ENCODE measurements at places on chromosomes 11 and 22.

- no peak for DNase-seq
Measured at GRCh38 chr11:73633999-73634398, 12.4 kb upstream of the PLEKHB1 start.

DNA sequence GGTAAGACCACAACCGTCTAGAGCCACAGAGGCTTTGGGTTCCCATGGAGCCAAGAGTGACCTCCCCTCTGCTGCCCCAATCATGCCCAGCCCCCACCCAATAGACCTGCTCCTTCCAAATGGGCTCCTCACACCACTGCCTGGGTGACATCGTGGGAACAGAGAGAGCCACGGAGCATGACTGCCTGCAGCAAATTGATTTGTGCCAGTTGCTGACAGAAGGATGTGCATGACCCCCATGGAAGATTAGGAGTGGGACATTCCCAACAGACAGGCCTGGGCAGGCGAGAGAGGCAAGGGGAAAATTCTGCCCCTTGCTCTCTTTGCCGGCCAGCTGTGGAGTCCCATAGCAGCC is 88.5 kb downstream of the TENM4 start:
- no peak for DNase-seq

DNA sequence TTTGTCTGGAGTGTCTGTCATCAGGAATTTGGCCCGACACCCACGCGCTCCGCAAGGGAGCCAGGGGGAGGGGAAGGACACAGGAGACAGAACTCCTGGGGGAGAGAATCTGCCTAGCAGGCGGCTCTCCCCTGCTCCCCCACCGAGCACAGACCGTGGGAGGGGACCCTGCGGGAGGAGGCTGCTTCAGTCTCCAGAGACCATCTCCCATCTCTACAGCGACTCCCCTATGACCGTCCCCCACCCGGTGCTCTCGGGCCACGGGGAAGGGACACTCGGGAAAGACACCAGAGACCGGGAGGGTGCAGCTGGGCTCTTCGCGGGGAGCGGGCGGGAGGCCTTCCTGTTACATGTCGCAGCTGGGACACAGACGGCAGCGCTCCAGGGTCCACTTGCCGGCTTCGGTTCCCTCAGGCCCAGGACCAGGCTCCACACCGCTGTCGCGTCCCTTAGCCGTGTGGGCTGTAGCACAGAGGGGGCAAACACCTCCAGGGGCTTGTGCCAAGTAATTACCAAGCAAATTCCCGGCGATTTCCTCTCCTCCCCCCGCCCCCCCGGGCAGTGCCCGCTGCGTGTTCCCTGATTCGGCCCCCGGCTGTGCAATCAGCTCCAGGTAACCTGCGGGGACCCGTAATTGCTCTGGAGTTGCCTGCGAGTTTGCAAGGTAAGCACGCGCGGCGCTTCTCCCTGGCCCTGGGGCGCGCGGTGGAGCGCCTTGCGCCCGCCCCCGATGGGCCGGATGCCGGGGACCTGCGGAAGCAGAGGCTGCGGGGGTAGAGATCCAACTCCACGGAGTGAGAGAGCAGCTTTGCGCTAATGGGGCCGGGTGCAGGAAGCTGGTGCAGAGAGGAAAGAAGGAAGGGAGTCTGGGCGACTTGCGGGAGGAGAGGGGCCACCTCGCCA is 155.1 kb upstream of the CADM1 start:
- DNase-seq, result no peak

DNA sequence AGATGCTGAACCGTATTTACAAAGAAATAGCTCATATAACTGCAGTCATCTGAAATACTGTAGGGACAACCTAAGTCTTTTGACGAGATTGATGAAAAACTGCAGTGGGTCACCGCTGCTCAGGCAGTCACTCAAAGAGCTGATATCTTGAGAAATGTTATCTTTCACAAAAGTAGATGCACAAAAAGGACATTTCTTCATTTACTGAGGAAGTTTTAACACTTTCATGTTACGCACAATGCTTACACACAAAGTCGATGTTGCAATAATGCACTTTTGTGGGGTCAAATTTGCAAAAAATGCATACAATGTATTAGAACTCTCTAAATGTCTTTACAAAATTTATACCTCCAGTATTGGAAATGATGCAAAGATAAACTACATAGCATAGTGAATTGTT is 16.2 kb upstream of the OR10V1 start:
- DNase-seq, result no peak

DNA sequence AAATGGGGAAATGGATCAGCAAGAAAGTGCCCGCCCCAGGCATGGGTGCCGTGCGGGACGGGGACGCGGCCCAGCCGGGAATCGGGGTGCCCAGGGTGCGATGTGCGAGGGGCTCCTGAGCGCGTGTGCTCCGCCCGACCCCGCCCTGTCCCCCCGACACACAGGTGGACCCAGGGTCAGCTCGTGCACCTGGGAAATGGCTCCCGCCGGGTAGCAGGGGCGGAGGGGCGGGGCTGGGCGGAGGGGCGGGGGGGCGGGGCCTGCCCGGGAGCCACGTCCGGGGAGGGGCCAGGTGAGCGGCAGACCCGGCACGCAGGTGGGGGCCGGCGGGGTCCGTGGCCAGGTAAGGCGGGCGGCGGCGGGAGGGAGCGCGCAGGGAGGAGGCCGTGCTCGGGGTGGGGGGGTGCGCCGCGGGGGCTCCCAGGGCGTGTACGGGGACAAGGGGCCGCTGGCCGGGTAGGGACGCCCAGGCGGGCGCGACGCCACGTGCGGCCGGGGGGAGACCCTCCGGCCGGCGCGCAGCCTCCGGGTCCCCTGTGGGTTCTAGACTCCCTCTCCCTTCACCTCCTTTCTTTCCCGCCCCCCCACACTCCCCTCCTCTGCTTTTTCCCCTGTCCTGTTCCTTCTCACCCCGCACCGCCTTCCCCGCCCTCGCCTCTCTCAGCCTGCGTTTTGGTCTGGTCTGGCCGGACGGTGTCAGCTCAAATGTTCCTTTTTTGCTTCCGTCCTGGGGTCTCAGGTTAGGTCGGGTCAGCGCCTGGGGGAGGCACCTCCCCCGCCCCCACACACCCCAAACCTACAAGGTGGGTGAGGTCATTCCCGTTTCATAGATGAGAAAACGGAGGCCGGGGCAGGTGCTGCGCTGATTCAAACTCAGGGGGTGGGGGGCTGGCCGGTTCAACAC is at the start of gene ARHGAP8:
Gene ARHGAP8, plus strand, starts transcription at position 291 of the 904 bp plus-strand sequence. CDS start 33,953 bp downstream, outside the sequence.
- DNase-seq, result no peak

GRCh38 chr11:113242767-113243397 is 71.5 kb upstream of the TTC12 start:
- no peak for DNase-seq

DNA sequence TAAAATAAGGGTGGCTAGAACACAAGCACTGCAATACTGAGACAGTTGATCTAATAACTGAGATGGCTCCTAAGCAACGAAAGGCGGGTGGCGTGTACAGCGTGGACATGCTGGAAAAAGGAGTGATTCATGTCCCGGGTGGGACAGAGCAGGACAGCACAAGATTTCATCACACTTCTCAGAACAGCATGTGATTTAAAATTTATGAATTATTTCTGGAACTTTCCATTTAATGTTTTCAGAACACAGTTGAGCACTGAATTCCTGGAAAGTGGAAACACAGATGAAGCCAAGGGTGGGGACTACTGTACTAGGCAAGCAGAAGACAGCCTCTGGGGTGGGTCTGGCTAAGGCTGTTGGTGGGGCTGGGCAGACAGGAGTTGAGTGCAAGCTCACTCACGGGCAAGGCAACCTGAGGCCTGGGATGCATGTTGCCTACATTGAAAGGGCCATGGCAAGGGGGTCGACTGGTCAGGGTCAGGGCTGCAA is 165.6 kb upstream of the DDI1 start:
- no peak for DNase-seq

DNA sequence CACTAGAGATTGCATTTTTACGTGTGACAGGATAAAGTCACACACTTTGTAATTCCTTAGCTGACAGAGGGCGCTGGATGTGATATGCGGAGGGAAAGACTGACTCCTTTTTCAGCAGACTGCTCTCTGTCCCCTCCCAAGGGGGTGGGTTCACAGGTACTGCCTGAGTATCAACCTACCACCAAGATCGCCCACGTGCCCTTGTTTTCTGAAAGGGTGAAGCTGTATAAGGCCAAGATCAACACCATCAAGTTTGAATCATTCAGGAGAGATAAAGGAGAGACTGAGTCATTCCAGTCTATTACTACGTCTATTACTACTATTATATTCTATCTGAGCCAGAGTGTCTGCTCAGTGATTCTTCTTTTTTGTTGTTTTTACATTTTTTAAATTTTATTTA is 30.7 kb downstream of the BUD13 start:
- no peak for DNase-seq

GRCh38 chr11:86623041-86623621 is 49.3 kb downstream of the ME3 start:
- no peak for DNase-seq

DNA sequence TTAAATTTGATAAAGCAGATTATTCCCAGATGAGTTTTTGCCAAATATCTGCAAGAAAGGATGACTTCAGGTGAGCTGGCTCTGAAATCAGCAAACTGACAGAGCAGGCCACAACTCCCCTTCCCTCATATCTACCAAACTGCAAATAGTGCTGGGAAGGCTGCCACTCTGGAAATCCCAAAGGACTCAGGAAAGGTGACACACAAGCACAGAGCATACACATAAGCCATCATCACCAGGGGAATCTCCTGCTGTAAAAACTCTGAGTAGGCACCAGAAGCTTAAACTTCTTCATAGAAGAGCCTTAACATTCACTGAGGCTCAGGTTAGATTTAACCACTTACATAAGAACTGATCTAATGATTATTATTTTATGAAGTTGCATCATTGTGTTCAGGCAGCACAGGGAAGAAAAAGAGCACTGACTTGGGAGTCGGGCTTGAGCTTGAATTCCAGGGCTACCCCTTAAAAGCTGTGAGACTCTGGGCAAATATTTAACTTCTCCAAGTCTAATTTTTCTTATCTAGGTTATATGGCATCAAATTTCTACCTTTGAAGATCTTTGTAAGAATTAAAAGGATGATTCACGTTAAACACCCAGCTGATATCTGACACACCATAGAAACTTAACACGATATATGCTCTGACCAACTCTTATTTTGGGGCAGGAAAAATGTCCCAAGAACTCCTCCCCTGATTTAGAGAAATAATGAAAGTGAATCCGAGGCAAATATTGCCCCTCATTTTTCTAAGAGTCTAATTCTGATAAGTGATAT is 15.0 kb downstream of the SYTL2 start:
- no peak for DNase-seq

DNA sequence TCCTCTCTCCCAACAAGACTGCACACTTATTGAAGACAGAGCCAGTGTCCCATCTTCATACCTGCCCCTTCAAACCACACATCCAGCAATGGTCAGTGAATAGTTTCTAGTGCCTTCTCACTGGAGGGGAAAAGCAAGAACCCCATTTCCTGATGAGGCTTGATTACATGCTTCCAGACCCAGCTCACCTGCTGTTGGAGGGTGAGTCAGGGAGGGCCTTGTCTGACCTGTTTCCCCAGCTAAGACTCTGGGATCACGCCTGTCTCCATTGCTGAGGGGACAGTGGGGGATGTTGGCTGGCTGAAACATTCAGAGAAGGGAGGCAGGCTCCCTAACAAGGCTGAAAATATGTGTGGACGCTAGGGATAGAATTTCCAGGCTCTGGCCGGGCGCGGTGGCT is 27.5 kb upstream of the ZDHHC13 start:
- no peak for DNase-seq

GRCh38 chr11:16287630-16288280 is 68.6 kb downstream of the SOX6 start:
- no peak for DNase-seq

GRCh38 chr11:112836256-112836602 is 125.0 kb upstream of the NCAM1 start:
- DNase-seq, result no peak

- DNase-seq, result no peak
Measured at GRCh38 chr11:19995145-19995544, 165.1 kb downstream of the DBX1 start.

DNA sequence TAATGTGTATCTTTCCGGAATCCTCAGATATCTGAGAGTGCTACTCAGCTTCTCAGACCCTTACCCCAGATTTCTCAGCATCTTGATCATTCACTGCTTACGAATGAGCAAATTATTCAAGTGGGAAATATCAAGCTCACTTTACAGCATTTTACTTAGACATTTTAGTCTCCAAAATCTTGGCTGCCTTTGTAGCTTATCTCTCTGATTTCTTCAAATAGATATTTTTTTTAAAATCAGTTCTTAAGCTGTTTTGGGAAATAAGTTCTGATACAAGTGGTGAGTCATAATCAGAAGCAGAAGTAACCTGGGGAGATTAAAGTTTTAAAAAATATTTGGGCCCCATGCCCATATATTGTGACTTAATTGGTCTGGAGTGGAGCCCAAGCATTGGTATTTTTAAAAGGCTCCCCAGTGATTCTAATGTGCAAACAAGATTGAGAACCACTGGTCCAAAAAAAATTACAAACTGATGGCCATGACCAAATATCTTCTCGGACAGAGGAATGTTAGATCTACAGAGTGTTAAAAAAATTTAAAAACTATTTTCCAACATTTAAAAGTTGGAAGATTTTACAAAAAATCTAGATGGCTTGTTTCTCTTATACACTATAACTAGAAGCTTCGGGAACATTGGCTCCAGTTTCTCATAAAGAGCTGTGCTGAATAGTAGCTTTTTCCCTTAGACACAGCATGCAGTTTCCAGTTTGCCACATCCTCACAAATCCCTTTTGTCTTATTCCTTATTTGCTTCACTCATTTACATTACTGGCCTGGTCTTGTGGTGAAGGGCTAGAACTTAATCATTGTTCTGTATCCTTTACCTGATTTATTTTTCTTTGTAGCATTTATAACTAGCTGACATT is 87.8 kb upstream of the BMAL1 start:
- no peak for DNase-seq

DNA sequence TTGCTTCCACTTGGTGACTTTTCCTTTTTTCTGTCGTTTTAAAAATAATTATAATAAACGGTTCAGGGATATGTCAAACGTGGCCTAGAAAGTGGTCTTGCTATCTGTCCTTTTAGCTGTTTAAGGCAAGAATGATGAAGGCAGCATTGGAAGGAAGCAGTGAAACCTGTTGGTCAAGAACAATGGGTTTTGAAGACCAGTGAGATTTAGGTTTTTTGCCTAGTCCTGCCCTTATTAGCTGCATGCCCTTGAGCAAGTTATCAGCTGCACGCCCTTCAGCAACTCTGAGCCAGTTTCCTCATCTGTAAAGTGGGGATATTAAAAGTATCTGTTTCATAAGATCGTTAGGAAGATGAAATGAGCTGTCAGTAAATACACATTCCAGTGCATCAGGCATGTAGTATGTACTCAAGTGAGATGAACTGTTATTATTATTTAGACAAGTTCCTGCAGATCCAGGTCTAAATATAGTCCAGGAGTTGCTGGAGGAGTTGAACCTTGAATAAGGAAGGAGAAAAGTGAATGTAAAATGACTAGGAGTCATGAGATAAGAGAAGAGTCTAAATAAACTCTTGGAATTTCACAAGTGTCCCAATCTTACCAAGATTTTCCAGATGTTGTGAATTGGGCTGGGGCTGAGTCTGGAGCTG is 90.8 kb upstream of the HSD17B12 start:
- DNase-seq, result no peak

GRCh38 chr11:57325735-57326048 is 940 bp upstream of the TNKS1BP1 start:
- DNase-seq, result no peak

- DNase-seq, result no peak
Measured at GRCh38 chr11:12175694-12176241, 65.4 kb downstream of the MICAL2 start.

All from natural killer cell treated with Interleukin-12 subunit alpha and Interleukin-12 subunit beta and Interleukin-15 and Interleukin-18, amount 100 ng/mL, for 72 hours (primary cell).